LHCN-M2 (cell line): ENCODE measurements at places on chromosomes 1 and 21. TPM values are rescaled to one million over a fixed set of nuclear protein-coding genes. Genes with fewer than 3 reads are reported as not detected.

The LCE1F gene
- total RNA-seq = not detected in 2 replicates

DNA sequence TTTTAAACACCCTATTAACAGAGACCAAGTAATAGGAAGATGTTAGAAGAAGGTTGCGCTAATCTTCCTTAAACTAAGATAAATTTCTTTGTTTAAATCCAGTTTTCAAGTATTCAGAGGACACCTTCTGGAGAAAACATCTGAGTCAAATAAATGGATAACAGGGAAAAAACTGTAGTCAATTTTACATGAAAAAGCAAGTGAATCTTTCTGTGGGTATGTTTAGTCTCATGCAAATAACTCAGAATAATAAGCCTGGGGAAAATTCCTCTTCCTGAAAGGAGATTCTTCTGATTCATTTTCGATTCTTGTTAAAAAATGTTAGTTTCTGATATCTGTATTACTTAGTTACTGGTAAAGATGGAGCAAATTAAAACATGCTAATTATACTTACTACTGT lies 145.5 kb downstream of the CTH start:
- DNase-seq = no peak

The SYPL2 gene
- 0.06 and 0.34 TPM in 2 replicates for total RNA-seq

DNA sequence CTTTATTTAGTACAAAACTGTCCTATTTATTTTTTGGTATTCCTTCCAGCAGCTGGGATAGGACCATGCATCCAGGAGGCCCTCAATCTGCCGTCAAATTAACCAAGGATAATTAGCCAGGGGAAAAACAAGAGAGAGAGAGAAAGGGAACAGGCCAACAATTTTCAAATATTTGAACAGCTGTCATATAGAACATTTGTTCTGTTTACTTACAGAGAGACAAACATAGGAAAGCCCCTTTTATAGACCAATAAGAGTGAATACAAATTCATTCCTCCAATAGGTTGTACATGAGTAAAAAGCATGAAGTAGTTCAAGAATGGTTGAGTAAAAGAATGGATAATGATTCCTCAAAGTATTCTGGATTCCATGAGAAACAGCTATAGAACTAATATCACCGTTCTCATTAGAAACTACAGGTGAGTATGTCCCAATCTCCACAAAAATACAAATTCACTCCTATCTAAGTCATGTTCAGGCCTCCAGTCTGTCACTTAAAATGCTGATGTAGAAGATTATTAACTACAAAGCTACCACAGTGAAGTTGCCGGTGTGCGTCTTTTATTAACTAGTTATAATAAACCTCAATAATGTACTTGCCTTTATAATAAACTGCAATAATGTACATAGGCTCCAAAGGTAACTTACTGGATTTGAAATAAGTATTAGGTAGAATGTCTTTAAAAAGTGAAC lies 64.8 kb upstream of the GNG4 start:
- DNase-seq = no peak

The DNASE2B gene
- not detected in 2 replicates for total RNA-seq
